ENCODE measurements at places on chromosomes 5 and 9.

- DNase-seq, result no peak
Measured at GRCh38 chr5:142339781-142340180, 15.0 kb upstream of the SPRY4 start.

DNA sequence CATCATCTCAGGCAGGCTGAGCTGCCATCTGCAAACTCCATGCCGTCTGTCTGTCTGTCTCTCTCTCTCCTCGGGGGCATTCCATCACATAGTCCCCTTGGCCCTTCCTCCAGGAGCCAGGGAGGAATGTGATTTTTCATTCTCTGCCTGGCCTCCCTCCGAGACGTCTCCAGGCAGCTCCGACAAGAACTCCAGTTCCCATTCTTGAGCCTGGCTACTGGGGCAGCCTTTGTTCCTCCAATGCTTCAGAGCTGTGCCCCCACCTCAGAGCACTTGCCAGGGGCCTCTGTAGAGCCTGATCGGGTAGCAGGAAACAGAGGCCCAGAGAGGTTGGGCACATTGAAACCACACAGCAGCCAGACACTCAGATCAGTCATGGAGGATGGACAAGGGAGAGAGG, 74.0 kb downstream of the COL27A1 start:
- peak; percentile 77 for DNase-seq

DNA sequence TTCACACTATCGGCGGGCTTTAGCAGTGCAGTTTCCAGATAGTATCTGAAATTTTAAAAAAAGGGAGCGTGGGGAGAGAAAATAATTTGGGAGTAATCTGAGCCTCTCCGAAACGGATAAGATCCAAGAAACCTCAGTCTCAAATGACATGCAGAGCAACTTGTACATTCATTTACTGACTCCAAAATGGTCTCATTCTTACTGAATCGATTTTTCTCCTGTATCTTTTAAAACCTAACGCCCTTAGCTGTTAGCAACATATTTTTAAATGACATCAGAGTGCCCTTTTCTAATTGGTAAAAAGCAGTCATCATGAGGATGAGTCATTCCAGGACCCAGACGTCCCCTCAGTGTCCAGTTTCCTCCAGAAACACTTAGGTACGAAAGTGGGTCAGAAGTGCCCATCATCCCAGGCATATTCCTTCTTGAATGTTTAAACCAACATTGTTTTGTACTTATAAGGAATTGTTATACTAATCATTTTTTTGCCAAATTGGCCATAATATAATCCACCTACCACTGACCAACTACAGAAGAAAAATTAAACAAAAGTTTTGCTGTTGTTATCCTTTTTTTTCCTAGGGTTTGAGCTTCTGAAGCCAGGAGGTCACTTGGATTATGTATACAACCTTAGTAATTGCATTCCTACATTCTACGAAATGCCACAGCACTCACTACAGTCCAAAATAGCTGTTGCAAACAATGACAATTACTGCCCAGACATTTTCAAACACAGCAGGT, 354.4 kb downstream of the ADAMTS6 start:
- DNase-seq, result peak; percentile 33

DNA sequence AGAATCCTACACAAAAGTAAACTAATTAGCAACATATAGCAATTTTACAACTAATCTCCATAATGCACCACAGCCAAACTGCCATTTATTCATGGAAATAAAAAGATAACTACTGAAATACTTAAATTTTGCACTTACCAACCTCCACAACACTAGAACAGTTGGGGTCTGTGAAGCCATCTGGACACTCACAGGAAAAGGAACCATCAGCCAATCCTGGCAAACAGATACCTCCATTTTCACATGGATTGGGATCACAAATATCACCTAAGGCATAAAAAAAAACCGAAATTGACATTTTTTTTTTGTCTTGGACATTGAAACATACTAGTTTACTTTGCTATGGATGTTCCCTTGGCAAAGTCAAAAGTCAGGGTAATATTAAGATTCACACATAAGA, 130.7 kb downstream of the EDIL3 start:
- DNase-seq, result no peak

GRCh38 chr5:140042643-140043507, at the start of gene NRG2:
Gene NRG2, minus strand, starts transcription at chr5:140043299.
- peak; percentile 90 for DNase-seq
